ENCODE measurements at places on chromosomes 3 and 15. TPM values are rescaled to one million over a fixed set of nuclear protein-coding genes. Genes with fewer than 3 reads are reported as not detected.

DNA sequence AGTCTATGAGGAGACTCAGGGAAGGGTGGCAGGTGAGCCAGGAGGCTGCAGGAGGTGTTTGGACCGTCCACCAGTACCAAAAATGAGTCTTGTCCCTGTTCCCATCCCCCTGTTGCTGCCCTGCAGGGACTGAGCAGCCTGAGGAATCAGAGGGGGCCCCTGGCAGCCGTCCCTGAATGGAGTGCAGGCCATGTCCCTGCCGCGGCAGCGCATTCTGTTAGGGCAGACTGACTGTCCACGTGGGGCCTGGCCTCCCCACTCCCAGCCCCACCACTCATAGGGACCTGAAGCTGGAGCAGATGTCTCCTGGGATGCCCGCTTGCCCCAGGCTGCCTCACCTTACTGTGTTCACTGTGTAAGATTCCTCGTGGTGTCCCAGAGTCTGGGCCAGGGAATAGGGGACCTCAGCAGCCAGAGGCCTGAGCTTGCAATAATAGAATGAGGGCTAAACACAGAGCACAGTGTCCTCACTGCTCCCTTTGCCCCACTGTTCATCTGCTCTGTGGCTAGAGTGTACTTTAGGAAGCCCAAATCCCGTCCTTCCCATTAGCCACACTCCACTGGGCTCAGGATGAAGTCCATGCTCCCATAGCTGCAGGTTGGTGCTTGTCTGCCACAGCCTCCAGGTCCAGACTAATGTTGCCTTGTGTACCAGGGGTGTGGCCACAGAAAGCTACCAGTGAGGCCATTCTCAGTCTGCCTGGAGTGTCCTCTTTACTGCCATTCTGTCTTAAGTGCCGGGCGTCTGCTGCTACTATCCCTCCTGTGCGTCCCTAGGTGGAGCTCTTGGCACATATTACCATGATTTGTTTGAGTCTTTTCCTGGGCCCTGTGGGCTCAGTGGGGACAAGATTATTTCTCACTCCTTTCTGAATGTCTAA lies 63.2 kb downstream of the HCN4 start:
- peak; percentile 61 for DNase-seq

The CYP19A1 gene
- not detected for total RNA-seq

- no peak for DNase-seq
Observed at GRCh38 chr15:88249220-88249619, 7.3 kb downstream of the NTRK3 start.

- no peak for DNase-seq
Observed at GRCh38 chr3:24493746-24494617, 668 bp downstream of the THRB start.

- DNase-seq = no peak
Observed at GRCh38 chr3:42688487-42689420, 3.4 kb downstream of the KLHL40 start.

GRCh38 chr15:40040770-40041169 lies 1.8 kb upstream of the SRP14 start:
- no peak for DNase-seq

DNA sequence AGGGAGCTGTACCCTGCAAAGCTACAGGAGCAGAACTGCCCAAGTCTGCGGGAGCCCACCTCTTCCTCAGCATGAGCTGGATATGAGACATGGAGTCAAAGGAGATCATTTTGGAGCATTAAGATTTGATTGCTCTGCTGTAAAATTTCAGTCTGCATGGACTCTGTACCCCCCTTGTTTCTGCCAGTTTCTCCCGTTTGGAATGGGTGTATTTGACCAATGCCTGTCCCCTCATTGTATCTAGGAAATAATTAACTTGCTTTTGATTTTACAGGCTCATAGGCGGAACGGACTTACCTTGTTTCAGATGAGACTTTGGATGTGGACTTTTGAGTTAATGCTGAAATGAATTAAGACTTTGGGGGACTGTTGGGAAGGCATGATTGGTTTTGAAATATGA lies 18.3 kb downstream of the RNF13 start:
- DNase-seq = no peak

The ZNF774 gene
- total RNA-seq = 2.4 TPM

DNA sequence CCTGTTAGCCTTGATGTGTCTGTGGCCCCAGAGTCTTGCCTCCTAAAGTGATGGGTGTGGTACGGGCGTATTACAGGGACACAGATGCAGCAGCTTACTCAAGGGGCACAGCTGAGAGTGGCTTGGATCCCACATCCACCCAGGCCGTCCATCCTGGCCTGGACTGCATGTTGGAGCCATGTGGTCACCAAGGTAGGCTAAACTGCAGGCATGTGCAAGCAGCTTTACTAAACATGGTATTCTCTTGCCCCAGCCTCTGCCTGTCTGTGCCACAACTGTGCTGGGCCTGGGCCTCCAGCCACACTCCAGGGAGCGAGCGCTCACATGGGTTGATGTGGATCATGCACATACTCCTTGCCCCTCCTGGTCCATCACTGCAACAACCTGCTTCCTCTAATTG lies 6.1 kb upstream of the GPR62 start:
- no peak for DNase-seq

DNA sequence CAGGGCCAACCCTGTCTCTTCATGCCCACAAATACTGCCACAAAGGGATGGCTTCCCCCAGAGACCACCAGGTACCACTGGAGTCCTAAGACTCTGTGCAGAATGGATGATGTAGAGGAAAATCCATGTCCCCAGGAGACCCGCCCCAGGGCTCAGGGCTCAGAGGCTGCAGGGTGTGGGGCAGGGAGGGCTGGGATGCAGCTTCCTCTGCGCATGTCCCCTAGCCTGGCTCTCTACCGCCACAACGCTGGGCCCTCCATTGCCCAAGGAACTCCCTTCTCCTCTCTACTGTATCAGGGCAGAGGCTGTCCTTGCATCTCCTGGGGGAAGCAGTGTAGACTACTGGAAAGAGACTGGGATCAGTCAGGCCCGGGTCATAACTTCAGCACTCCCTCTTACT lies 19.5 kb upstream of the TICRR start:
- DNase-seq = no peak
